Activated naive CD8-positive, alpha-beta T cell treated with anti-CD3 and anti-CD28 coated beads, Interleukin-2, amount 10 ng/mL, durations not matched to agents 7 days and 5 days (primary cell): ENCODE measurements at places on chromosomes 7 and 10.

GRCh38 chr7:70953796-70954195 is 178.1 kb upstream of the GALNT17 start:
- H3K4me1 ChIP-seq, result no peaks in the 10 kb centered on the region
- no peak overlapping the region for H3K4me3 ChIP-seq
- no peak for DNase-seq
- H3K27me3 ChIP-seq, result no peaks in the 10 kb centered on the region

DNA sequence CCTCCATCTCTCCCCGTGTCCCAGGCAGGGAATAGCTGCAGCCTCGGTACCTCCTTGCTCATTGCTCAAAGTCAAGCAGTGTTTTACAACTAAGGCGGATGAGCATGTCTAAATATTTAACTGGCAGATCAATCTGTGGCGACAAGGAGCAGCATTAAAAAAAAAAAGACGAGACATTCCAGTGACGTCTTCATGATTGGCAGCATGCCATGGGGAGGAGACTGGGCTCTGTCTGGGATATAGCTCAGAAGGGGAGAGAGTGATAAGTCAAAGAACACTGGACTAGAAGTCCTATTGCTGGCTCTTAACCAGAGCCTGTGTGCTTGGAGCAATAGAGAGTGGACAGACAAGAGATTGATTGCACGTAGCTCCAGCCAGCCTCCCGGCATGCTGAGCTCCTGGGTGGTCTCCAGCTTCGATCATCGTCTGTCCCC is 287.5 kb upstream of the PODXL start:
- H3K4me3 ChIP-seq, result no peak overlapping the region
- H3K4me1 ChIP-seq, result no peaks in the 10 kb centered on the region
- H3K36me3 ChIP-seq, result no peaks in the 10 kb centered on the region
- no peak for DNase-seq
- no peak overlapping the region for H3K27ac ChIP-seq
- H3K27me3 ChIP-seq, result peaks cover 15% of the 10 kb centered on the region

GRCh38 chr10:121615435-121615793 is 17.2 kb upstream of the FGFR2 start:
- H3K4me1 ChIP-seq, result no peaks in the 10 kb centered on the region
- H3K27ac ChIP-seq, result no peak overlapping the region
- no peak for DNase-seq
- H3K4me3 ChIP-seq, result no peak overlapping the region

- no peak overlapping the region for H3K27ac ChIP-seq
- no peaks in the 10 kb centered on the region for H3K36me3 ChIP-seq
- no peak for DNase-seq
- no peaks in the 10 kb centered on the region for H3K4me1 ChIP-seq
Measured at GRCh38 chr7:47484923-47485639, 96.8 kb downstream of the TNS3 start.

GRCh38 chr7:145919712-145920111 is 196.9 kb upstream of the CNTNAP2 start:
- no peaks in the 10 kb centered on the region for H3K4me1 ChIP-seq
- DNase-seq, result no peak
- no peak overlapping the region for H3K4me3 ChIP-seq
- no peak overlapping the region for H3K27ac ChIP-seq

- no peak overlapping the region for H3K27ac ChIP-seq
- no peak for DNase-seq
- peak overlapping the region; percentile 95 for H3K4me3 ChIP-seq
- no peaks in the 10 kb centered on the region for H3K27me3 ChIP-seq
- H3K4me1 ChIP-seq, result peaks cover 53% of the 10 kb centered on the region
- peaks cover 47% of the 10 kb centered on the region for H3K36me3 ChIP-seq
Measured at GRCh38 chr7:158702196-158702595, 2.4 kb downstream of the NCAPG2 start.

DNA sequence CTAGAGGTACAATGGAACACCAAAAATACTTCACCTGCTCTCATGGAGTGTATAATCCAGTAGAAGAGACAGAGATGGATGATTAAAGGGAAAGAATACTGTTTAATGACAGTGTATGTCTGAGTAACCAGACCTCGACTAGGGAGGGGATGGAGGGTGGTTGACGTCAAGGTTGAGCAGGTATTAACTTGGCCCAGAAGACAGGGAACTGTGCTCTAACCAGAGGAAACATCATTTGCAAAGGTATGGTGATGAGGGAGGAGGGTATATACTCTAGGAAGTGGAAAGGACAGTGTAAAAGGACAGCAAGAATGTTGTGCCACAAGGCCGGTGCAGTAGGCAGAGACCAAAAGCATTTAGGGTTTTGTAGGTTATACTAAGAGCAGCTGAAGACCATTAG is 2.9 kb downstream of the MIOS start:
- H3K27ac ChIP-seq, result peak overlapping the region; percentile 87
- H3K36me3 ChIP-seq, result peaks cover 34% of the 10 kb centered on the region
- H3K4me3 ChIP-seq, result peak overlapping the region; percentile 82

DNA sequence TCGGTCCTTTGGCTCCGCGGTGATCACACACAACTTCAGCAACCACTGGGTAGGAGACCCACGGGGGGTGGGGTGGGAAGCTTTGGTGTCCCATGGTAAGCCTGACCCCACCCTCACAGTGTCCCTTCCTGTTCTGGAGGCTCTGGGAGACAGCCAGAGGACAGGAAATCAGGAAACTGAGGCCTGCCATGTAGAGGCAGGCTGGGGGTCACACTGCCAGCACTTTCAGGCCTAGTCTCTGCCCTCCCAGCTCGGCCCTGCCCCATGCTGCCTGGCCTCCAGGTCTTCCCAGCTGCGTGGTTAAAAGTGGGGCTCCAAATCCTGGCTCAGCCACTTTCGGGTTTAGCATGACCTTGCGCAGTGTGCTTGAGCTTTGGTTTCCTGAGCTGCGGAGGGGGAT is 10.9 kb downstream of the AQP1 start:
- H3K36me3 ChIP-seq, result no peaks in the 10 kb centered on the region
- H3K27ac ChIP-seq, result no peak overlapping the region
- DNase-seq, result peak; percentile 9

DNA sequence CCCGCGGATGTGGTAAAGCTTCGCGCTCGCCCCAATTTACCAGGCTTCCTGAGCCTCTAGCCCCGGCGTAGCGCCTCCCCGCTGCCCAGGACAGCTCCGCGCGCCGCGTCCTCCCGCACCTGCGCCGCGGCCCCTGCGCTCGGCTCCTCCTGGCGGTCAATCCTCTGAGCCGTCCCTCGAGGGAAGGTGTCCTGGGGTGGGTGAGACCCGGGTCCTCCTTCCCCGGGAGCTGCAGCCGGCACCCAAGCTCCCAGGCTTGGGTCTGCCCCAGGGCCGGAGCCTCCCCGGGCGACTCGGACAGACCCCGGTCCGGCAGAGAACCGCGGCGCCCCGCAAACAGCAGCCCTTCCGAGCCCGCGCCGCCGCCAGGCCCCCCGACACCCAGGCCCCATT is 512 bp downstream of the OSBPL3 start:
- H3K27ac ChIP-seq, result peak overlapping the region; percentile 68
- peak; percentile 87 for DNase-seq
- H3K27me3 ChIP-seq, result peaks cover 3% of the 10 kb centered on the region
- H3K36me3 ChIP-seq, result peaks cover 13% of the 10 kb centered on the region
- peak overlapping the region; percentile 86 for H3K4me3 ChIP-seq

- no peaks in the 10 kb centered on the region for H3K27me3 ChIP-seq
- no peaks in the 10 kb centered on the region for H3K36me3 ChIP-seq
- no peaks in the 10 kb centered on the region for H3K4me1 ChIP-seq
- DNase-seq, result no peak
Measured at GRCh38 chr7:113752289-113752688, 166.5 kb downstream of the PPP1R3A start.

DNA sequence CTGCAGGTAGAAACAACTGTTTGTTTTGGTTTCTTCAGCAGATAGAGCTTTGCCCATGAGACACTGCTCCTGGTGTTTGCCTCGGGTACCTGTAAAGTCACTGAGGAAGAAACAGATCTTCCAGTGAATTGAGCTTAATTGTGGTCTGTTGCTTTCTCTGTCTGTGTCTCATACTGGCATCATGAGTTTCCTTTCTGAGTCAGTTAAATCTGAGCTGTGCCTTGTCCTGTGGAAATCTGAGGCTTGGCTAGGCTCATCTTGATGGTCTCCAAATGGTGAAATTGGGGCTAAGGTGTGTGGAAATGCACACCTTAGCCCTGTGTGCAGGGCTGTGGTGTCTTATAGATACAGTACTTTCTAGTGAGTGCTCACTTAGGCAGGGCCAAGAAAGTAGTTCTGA is 67.4 kb downstream of the GBF1 start:
- no peak overlapping the region for H3K27ac ChIP-seq
- no peaks in the 10 kb centered on the region for H3K27me3 ChIP-seq
- DNase-seq, result no peak

GRCh38 chr10:29811751-29812427 is 177.1 kb upstream of the SVIL start:
- peaks cover 7% of the 10 kb centered on the region for H3K4me1 ChIP-seq
- no peaks in the 10 kb centered on the region for H3K36me3 ChIP-seq
- peaks cover 5% of the 10 kb centered on the region for H3K27me3 ChIP-seq

GRCh38 chr10:52768001-52768532 is 4.5 kb downstream of the MBL2 start:
- H3K27ac ChIP-seq, result no peak overlapping the region
- H3K4me1 ChIP-seq, result no peaks in the 10 kb centered on the region
- DNase-seq, result no peak

GRCh38 chr7:26843705-26844104 is 20.7 kb downstream of the SKAP2 start:
- no peak overlapping the region for H3K4me3 ChIP-seq
- no peak for DNase-seq
- no peaks in the 10 kb centered on the region for H3K27me3 ChIP-seq
- H3K4me1 ChIP-seq, result peaks cover 5% of the 10 kb centered on the region

- no peaks in the 10 kb centered on the region for H3K4me1 ChIP-seq
- no peaks in the 10 kb centered on the region for H3K36me3 ChIP-seq
- no peak overlapping the region for H3K27ac ChIP-seq
- peaks cover 12% of the 10 kb centered on the region for H3K27me3 ChIP-seq
- H3K4me3 ChIP-seq, result no peak overlapping the region
- no peak for DNase-seq
Measured at GRCh38 chr7:28903730-28904577, 54.2 kb downstream of the TRIL start.

DNA sequence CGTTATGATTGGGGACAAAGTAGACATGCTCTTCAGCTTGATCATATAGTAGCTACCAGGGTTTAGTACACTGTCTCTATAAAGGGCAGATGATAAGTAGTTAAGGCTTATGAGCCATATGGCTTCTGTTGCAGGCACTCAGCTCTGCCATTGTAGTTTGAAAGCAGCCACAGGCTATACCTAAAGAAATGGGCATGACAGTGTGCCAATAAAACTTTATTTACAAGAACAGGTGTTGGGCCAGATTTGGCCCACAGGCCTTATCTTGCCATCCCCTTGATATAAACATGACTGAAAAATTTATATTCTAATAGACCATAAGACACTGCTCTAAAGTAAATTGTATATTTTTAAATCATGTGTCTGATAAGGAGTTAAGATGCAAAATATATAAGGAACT is 36.6 kb downstream of the GRK5 start:
- no peaks in the 10 kb centered on the region for H3K27me3 ChIP-seq
- H3K4me3 ChIP-seq, result no peak overlapping the region
- H3K36me3 ChIP-seq, result peaks cover 3% of the 10 kb centered on the region
- no peaks in the 10 kb centered on the region for H3K4me1 ChIP-seq
- H3K27ac ChIP-seq, result no peak overlapping the region

GRCh38 chr7:69946901-69947300 is 348.6 kb downstream of the AUTS2 start:
- H3K36me3 ChIP-seq, result no peaks in the 10 kb centered on the region
- peaks cover 4% of the 10 kb centered on the region for H3K4me1 ChIP-seq
- no peak for DNase-seq
- no peak overlapping the region for H3K27ac ChIP-seq
- peaks cover 2% of the 10 kb centered on the region for H3K27me3 ChIP-seq
- H3K4me3 ChIP-seq, result no peak overlapping the region

GRCh38 chr7:3978839-3979238 is 677.8 kb downstream of the SDK1 start:
- H3K4me3 ChIP-seq, result no peak overlapping the region
- no peak for DNase-seq
- no peaks in the 10 kb centered on the region for H3K4me1 ChIP-seq
- no peak overlapping the region for H3K27ac ChIP-seq
- H3K36me3 ChIP-seq, result no peaks in the 10 kb centered on the region

GRCh38 chr7:65989694-65990080 is 7.7 kb upstream of the GUSB start:
- no peaks in the 10 kb centered on the region for H3K4me1 ChIP-seq
- H3K4me3 ChIP-seq, result no peak overlapping the region
- H3K27me3 ChIP-seq, result no peaks in the 10 kb centered on the region

DNA sequence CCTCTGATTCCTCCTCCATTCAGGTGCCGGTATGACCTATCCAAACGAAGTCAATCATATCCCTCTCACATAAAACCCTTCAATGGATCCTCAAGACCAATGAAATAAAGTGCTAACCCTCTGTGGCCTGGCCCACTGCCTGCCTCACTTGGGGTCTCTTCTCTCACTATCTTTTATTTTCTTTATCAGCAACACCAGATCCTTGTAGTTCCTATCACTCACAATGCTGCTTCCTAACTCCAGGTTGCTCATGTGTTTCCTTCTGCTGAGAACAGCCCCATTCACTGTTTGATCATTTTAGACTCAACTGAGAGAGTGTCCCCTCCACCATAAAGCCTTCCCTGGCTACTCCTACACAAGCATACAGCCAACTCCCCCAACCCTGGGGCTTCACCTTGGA is 180.6 kb downstream of the DOCK4 start:
- no peaks in the 10 kb centered on the region for H3K4me1 ChIP-seq
- no peak overlapping the region for H3K4me3 ChIP-seq
- no peak overlapping the region for H3K27ac ChIP-seq
- H3K27me3 ChIP-seq, result peaks cover 6% of the 10 kb centered on the region
- no peaks in the 10 kb centered on the region for H3K36me3 ChIP-seq

DNA sequence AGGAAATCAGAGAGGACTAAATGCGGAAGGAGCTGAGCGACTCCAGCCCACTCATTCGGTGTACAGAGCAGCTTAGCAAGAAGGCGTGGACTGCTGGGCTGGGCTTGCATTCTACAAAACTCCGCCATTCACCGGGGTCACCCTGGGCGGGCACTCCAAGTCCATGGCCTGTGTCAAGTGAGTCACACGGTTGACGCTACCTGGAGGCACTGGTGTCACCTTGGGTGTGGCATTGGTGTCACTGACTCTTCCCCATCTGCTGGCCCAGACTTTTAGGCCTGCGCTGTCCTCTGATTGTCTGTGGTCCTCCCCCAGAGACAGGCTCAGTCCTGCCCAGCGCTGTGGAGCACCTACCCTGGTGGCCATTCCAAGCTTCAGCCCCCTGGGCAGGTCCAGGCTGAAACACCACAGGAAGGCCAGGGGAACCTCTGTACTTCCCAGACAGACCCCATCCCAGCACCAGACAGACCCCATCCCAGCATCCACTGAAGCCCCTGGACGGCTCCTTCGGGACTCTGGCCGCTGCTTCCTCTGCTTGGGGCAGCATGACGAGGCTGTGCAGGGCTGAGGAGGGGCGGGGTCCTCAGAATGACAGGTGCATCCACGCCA is 30.6 kb upstream of the CNPY1 start:
- H3K4me1 ChIP-seq, result peaks cover 4% of the 10 kb centered on the region
- H3K36me3 ChIP-seq, result no peaks in the 10 kb centered on the region
- H3K27ac ChIP-seq, result no peak overlapping the region
- peaks cover 5% of the 10 kb centered on the region for H3K27me3 ChIP-seq

- no peak overlapping the region for H3K4me3 ChIP-seq
- H3K27ac ChIP-seq, result no peak overlapping the region
- H3K27me3 ChIP-seq, result no peaks in the 10 kb centered on the region
- no peak for DNase-seq
Measured at GRCh38 chr10:1410032-1410431, 327.3 kb downstream of the ADARB2 start.
